ENCODE measurements at places on chromosomes 1 and 21. TPM values are rescaled to one million over a fixed set of nuclear protein-coding genes. Genes with fewer than 3 reads are reported as not detected.

DNA sequence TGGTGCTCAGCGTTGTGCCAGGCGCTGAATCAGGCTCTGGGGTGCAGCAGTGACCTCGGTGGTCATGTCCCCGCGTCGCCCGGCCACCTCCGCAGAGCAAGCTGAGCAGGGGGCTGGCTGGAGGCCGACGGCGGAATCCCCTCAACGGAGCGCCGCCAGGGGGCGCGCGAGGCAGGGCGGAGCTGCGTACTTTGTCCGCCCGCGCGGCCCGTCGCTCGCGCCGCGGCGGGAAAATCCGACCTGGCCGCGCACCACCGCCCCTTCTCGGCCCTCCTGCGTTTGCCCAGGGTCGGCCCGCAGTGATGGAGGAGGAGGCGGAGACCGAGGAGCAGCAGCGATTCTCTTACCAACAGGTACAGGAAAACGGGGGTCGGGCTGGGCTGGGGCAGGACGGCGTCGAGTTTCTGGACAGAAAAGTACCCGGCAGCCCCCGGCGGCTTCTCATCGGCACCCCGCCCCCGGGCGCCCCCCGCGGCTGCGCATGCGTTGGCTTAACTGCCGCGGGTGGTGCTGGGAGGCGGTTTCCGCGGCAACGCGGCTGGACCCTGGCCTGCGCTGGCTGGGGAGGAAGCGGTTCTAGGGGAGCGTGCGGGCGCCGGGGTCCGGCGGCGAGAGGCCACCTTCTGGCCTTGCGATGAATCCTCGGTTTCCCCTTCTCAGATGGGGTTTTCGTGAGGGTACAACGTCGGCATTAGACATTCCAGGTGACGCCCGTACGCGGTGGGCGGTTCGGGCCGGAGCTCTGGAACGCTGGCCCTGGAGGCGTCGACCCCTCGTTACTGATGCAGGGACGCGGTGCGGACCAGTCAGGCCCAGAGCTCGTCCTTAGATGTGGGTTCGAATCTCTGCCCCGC, at the start of gene CENPS:
Gene CENPS (plus strand): TSS at position 218 of the 854 bp plus-strand sequence. CDS start 85 bp downstream, at position 303.
- DNase-seq, result peak; percentile 95

DNA sequence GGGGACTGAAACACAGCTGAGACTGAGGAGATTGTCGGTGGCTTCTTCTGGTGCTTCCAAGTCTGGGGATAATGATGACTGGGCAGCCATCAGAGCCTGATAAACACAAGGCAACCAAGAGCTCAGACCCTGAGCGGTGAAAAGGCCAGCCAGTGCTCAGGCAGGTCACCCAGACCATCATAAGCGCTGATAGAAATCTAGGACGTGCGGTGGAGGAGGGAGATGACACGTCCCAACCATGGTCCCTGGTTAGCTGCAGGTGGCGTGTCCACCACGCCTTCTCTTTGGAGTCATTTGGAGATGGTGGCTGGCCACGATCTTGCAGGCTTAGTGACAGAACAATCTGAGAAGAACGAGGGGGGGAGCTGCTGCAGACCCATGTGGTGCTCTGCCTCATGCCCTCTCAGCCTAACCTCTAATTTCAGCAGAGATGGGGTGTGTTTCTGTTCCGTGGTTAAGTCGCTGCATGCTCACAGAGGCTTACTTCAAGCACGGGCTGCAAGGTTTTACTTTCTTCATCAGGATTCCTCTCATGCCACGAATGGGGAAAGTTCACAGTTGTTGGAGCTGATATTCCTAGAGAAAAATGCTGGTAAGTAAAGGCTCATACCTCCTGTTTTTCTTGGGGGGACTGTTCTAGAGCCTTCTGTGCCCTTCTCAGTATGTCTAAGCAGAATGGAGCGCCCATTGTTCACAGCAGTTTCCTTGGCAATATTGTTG, 17.4 kb upstream of the IGSF5 start:
- DNase-seq, result no peak

- DNase-seq, result no peak
Observed at GRCh38 chr1:40058453-40059337, 18.2 kb downstream of the CAP1 start.

DNA sequence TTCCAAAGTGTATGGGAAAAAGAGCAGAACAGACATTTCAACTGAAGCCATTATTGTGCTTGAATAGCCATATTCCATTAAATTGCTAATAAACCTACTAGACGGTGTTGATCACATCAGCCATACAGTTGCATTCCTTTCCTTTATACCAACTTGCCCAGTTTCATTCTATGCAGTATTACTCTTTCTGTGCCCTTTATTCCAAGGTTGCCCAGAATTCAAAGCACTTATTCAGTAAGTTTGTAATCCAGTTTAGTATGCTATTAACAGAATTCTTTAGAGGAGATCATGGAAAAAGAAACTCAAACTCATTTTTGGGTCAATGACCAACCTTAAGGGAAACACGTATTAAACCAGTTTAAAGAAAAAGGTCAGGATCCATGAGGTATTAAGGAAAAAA, 89.5 kb downstream of the DDAH1 start:
- DNase-seq, result no peak

GRCh38 chr1:184768467-184768866, 13.8 kb upstream of the EDEM3 start:
- no peak for DNase-seq

GRCh38 chr1:1418464-1419362, 2.4 kb downstream of the ANKRD65 start:
- DNase-seq, result no peak

DNA sequence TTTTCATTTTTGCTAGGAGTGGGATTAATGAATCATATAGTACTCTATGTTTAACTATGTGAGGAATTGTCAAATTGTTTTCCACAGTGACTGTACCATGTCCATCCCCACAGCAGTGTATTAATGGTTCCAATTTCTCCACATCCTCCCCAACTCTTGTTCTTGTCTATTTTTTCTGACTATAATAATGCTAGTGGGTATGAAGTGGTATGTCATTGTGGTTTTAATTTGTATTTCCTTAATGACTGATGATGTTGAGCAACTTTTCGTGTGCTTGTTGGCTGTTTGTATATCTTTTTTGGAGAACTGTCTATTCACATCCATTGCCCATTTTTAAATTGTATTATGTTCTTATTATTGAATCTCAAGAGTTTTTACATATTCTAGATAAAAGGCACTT, 10.0 kb upstream of the KPRP start:
- no peak for DNase-seq

DNA sequence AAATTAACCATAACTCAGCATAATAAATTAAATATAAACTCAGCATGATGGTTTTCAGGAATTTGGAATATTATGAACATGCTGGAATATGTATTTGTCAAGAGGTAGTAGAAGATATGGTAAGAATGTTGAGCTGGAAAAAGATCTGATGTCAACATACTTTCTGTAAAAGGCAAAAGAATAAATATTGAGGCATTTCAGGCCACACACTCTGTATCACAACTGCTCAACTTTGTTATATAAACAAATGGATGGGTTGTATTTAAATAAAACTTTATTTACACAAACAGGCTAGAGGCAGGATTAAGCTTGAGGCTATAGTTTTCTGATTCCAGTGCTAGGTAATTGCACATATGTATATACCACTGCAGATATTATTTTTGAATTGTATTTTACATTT, 1409.4 kb downstream of the MRPL39 start:
- no peak for DNase-seq

The IQCC gene
- polyA plus RNA-seq, result 3.8 TPM

The THEM5 gene
- polyA plus RNA-seq, result 0.37 TPM

The SMCP gene
- polyA plus RNA-seq, result not detected
